Spinal cord (tissue), 10 donors: ENCODE measurements at places on chromosomes 1 and 21.
A peak's percentile ranks its signal among the peaks of the same experiment; 100 is the strongest.

DNA sequence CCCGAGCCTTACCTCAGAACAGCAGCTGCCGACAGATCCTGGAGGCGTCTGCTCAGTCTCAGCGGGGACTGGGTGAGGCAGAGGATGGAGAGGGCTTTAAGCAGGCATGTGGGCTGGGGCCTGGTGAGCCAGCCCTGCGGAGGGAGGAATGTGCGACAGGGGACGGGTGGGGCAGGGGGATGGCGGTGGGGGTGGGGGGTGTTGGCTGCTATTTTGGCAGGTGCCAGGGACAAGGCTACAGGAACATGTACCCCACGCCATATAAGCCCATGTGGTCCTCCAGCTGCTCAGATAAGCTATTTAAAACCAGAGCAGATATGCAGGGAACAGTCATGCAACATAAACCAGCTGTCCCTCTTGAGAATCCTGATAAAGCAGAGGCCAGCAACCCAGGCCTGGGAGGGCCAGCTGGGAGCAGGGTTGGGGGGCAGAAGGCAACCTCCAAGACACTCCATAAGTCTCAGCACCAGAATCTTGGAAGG is at the start of gene TNNT2:
TSS of gene TNNT2 (minus strand) at position 70 of the 482 bp plus-strand sequence. CDS start 4,426 bp downstream, outside the sequence.
- no peak for DNase-seq

GRCh38 chr21:37848721-37849490 is 67.4 kb downstream of the KCNJ6 start:
- no peak for DNase-seq

GRCh38 chr1:32605711-32606424 is 44.5 kb downstream of the ZBTB8OS start:
- no peak for DNase-seq

- no peak for DNase-seq
Measured at GRCh38 chr1:100810360-100810759, 84.3 kb downstream of the EXTL2 start.

- no peak for DNase-seq
Measured at GRCh38 chr1:21361506-21361905, 71.2 kb upstream of the ECE1 start.

- no peak for DNase-seq
Measured at GRCh38 chr1:9573723-9574122, 15.0 kb upstream of the TMEM201 start.

- peak; percentile 84 for DNase-seq
Measured at GRCh38 chr1:240189386-240189989, 97.8 kb downstream of the FMN2 start.

DNA sequence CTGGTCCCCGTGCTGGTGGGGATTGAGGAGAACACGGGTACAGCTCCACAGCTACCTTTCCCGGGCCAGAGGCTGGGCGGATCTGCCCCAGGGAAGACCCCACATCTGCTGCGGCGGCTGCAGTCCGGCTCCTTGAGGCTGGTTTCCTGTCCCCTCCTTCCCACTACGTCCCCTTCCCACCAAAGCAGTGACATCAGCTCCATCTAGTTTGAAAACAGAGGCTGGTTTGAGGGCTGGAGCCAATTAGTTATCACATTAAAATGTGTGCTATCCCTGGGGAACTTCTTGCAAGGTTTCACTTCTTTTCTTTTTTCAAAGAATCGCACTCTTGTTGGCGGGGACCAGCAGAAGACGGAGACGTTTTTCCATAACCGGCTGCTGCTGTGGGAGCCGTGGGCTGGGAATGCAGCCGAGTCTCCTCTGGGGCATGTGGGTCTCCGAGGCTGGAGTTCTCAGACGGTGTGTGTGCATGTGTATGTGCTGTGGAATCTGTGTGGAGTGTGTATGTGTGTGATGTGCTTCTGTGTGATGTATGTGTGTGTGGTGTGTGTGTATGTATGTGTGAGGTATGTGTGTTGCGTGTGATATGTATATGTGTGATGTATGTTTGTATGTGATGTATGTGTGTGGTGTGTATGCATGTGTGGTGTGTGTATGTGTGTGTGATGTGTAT is 8.9 kb upstream of the PCBP3 start:
- no peak for DNase-seq

GRCh38 chr1:111507411-111508201 is 4.2 kb upstream of the ADORA3 start:
- no peak for DNase-seq

- no peak for DNase-seq
Measured at GRCh38 chr1:57376041-57376440, 47.8 kb downstream of the DAB1 start.

DNA sequence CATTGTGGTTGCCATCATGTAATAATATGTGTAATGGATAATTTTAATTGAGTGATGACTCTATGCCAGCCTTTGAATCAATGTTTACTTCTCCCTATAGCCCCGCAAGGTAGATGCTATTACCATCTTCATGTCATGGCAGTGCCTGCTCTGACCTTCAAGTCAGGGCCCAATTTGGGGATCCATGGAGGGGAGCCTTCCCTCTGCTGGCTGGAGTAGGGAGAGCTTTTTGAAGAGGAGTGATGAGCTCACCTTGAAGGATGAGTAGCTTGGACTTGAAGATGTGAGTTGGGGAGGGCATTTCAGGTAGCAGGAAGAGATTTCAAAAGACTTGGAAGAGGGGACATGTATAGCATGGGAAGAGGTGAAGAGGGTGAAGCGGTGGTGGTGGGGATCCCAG is 189.2 kb downstream of the FOXD2 start:
- DNase-seq = no peak

GRCh38 chr1:228345201-228345930 is 61.3 kb downstream of the TRIM11 start:
- no peak for DNase-seq

GRCh38 chr1:115495625-115496024 is 146.1 kb upstream of the VANGL1 start:
- DNase-seq = no peak

GRCh38 chr1:96208428-96208827 is 513.2 kb upstream of the PTBP2 start:
- no peak for DNase-seq

- DNase-seq = no peak
Measured at GRCh38 chr1:54984131-54984842, 3.9 kb downstream of the TMEM61 start.

DNA sequence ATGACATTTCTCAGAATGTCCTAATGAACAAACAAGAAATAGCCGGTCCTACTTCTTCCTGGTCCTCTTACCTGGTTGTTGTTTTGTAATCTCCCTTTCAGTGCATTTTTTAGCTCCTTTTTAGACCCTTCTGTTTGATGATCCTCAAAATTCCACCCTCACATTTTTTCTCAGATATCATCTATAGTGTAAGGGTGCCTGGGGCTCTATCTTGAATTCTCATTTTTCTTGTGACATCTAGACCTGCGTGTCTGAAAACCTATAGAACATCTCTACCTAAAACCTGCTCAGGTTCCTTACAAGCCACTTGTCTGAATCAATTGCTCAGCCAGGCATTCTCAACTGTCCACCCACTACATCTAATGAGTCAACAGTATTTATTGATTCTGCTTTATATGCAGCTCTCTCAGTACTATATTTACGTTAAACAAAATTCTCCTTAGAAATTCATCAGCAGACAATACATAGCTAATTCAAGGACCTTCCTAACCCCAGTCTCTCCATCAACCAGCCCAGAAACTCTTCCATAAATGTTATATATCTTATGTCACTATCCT is 36.5 kb upstream of the USH2A start:
- no peak for DNase-seq
